Ecto neural progenitor cell (in vitro differentiated cells): ENCODE measurements at places on chromosomes 6 and 20.

DNA sequence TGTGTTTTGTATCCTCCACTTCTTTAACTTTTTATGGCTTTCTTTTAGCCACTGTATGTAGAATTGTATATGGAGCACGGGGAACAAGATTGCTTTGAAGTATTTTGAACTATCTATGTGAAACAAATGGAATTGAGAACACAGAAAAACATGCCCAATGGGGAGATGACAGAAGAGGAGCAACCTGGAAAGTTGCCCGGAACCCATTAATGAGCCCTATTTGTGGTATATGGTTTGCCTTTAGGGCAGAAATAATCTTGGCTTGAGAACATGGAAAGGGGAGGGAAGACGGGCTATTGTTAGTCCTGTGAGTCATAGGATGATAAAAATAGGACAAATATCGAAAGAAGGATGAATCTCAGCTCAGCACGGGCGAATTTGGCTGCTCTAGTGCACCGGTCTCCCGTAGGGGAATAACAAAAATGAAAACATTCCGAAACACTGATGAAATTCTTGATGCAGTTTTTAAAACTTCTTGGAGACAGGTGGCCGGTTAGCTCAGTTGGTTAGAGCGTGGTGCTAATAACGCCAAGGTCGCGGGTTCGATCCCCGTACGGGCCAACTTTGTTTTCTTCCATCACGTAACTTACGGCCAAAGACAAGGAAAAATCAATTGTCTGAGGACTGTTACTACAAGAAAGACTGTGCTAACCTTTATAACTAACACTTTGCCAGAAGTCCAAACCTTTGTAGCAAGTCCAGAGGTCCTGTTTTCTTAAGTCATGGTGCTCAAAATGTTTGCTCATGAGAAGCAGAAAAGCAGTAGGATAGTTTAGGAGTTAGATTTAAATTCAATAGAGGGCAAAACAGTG, 15.7 kb downstream of the HMGN4 start:
- DNase-seq: peak; percentile 87

- DNase-seq: no peak
These were observed 114.3 kb upstream of the GGTLC1 start for GRCh38 chr20:24102749-24103333.

GRCh38 chr6:145551164-145551563, 184.2 kb downstream of the EPM2A start:
- DNase-seq: no peak

DNA sequence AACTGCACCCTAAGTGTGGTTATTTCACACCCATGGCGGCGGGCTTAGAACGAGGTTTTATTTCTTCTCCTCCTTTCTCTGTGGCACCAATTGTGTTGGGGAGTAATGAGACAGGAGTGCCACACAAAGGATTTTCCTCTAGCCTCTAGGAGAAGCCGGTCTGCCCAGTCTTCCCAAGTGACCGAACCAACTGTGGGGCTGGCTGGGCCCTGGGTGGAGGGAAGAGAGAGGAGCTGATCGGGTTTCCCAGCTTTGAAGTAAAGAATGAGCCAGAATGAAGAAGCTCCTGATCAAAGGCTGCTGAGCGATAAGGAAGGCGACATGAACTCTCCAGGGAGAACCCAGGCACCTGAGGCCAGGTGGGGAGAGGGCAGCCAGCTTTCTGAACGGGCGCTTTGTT, 616.0 kb upstream of the BTBD3 start:
- DNase-seq: no peak

DNA sequence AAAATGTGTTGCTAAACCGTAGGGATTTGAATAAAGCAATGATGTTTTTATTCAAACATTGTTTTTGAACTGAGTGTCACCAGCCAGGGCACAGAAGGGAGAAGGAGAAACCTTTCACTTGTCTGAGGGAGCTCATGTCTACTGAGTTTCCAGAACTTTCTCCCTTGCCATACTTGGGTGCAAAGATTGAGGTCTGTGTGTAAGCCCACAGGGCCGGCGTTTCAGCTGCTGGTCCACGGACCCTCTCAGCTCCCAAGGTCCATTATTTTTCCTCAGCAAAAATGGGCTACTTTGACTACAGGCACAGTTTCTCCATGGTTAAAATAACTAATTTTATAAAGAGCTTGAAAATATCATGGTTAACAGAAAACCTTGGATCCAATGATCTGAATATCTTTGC, 32.6 kb downstream of the PSMG4 start:
- no peak for DNase-seq

GRCh38 chr6:6148192-6148815, 141.6 kb upstream of the NRN1 start:
- DNase-seq: no peak

GRCh38 chr6:148878683-148879082, 131.9 kb downstream of the UST start:
- no peak for DNase-seq

DNA sequence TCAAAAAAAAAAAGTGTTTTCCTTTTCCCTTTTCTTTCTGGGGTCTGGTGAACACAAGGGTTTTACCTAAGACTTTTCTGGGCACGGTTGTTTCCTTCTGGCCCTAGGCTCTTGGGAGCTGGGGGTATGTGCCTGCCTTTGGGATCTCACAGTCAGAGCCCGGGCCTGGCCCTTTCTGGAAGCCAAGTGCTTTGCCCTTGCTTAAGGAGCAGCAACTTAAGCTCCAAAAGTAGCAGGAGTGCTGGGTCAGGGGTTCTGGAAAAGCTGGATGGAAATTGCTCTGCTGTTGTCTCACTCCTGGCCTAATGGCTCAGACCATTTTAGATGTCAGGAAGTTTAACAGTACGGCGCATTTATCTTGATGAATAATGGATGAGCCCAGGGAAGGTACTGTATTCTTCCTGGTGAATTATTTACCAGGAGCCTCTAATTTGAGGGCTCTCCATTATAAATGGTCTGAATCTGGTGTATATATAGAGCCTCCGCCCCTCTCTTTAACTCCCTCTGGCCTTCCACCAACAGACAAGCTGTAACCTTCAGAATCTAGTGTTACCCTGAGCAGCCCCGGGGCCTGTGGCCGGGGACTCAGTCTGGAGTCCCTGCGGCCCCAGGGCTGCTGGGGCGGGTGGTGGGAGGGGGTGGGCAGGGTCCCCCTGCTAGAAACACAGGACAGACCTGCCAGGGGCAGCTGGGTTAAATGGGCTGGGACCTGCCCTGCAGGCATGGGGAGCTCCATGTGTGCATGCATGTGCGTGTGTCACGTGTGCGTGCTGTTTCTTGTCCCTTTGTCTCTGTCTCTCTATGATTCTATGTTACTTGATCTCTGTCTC, 37.5 kb downstream of the PTK7 start:
- DNase-seq: no peak

DNA sequence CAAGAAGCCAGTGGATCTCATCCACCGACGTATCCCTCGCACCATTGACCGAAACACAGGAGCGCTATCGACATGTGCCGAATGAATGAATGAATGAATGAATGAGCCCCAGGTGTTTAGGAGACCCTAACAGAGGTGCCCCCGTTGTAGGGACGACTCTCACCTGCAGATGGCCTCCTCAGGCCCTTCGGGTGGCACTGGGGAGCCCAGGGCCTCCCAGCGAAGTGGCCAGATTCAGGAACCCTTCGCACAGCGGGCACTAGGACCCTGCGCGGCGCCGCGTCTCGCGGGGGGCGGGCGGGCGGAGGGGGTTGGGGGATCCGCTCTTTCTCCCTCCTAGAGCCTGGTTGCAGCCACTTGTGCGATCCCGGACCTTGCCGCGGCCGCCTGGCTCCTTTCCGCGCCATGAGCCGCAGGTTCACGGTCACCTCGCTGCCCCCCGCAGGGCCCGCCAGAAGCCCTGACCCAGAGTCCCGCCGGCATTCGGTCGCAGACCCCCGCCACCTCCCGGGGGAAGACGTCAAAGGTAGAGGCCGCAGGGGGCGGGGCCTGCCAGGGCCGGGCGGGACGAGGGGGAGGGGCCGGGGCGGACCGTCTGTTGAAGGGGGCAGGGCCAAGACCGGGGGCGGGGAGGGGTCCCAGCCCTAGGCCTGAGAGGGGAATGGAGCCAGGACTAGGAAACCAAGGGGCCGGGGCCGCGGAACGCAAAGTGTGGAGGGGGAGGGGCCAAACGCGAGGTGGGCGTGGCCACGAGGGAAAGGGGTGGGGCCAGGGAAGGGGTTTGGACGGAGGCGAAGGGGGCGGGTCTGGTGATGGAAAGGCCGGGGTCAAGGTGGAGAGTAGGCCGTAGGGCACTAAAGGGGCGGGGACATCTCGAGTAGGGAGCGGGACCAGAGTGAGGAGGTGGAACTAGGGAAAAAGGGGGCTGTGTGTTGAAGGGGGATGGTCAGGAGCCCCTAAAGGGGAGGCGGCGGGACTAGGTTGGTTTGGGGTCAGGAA, 7.4 kb upstream of the SLC12A5 start:
- peak; percentile 98 for DNase-seq

DNA sequence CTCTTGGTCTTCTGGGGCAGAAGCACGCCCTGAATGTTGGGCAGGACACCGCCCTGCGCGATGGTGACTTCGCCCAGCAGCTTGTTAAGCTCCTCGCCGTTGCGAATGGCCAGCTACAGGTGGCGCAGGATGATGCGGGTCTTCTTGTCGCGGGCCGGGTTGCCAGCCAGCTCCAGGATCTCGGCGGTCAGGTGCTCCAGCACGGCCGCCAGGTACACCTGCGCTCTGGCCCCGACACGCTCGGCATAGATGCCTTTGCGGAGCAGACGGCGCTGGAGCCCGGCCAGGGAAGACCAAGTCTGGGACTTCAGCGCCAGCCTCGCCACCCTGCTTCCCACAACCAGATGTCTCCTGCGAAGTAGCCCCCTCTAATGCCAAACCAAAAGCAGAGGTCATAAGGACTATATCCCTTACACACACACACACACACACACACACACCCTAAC, 8.0 kb upstream of the SLC17A3 start:
- peak; percentile 61 for DNase-seq

GRCh38 chr6:121354764-121355163, 20.5 kb upstream of the TBC1D32 start:
- no peak for DNase-seq

DNA sequence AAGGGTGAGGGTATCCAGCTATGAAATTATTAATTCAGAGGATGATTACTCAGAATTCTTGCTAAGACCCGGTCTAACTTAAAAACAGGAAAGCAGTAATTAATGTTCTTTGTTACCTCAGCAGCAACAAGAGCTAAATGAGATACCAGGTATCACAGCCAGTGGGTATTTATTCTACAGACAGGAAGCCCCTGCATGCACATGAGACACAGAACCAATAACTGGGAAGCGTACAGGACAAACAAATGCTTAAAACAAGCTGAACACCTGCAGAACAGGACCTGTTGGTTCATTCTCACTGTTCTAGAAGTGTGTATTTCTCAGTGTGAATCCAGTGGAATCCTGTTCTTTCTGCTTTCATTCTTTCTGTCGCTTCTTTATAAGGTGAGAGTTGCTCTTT, 30.9 kb downstream of the SCML4 start:
- DNase-seq: no peak

DNA sequence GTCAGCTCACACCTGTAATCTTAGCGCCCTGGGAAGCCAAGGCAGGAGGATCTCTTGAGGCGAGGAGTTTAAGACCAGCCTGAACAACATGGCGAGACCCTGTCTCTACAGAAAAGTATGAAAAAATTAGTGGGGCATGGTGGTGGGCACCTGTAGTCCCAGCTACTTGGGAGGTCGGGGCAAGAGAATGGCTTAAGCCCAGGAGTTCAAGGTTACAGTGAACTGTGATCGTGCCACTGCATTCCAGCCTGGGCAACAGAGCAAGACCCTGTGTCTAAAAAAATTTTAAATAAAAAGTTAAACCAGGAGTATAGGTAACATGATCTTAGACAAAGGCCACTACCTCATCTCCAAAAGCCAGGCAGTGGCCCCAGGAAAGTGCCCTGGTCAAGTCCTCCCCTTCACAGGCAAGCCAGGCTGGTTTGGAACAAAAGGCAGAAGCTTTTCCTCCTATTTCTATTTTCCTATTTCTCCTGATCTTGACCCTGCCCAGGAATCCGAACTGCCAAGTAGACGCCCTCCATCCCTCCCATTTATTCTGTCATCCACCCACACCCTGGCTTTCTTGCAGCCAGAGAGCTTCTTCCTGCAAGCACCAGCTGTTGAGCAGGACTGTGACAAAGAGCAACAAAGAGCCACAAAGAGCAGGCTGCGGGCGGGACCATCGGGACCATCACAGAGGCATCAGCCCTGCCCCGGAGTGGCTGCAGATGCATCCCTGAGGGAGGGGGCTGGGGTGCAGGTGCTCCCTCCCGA, 149.9 kb upstream of the AFDN start:
- DNase-seq: no peak

DNA sequence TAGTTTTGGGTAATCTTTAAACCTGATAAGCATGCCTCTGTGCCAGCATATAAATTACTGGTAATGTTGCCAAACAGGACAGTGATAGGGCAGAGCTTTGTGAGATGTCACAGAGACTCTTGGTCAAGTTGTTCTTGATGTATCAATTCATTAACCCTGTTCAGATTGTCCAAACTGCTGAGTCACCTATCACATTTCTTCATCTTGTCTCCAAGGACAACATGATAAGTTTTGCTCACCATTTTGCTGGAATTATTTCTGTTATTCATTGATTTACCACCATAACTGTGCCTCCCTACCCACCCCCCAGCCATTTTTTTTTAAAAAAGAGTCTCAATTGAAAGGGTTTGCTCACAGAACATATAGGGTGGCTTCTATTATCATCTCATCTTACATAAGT, 19.5 kb upstream of the GMNN start:
- no peak for DNase-seq

- no peak for DNase-seq
These were observed 92.7 kb downstream of the L3MBTL3 start for GRCh38 chr6:130111031-130111430.

GRCh38 chr20:19734811-19735210, 23.2 kb upstream of the RIN2 start:
- DNase-seq: peak; percentile 9

- DNase-seq: no peak
These were observed 46.5 kb downstream of the ADTRP start for GRCh38 chr6:11732036-11732631.

DNA sequence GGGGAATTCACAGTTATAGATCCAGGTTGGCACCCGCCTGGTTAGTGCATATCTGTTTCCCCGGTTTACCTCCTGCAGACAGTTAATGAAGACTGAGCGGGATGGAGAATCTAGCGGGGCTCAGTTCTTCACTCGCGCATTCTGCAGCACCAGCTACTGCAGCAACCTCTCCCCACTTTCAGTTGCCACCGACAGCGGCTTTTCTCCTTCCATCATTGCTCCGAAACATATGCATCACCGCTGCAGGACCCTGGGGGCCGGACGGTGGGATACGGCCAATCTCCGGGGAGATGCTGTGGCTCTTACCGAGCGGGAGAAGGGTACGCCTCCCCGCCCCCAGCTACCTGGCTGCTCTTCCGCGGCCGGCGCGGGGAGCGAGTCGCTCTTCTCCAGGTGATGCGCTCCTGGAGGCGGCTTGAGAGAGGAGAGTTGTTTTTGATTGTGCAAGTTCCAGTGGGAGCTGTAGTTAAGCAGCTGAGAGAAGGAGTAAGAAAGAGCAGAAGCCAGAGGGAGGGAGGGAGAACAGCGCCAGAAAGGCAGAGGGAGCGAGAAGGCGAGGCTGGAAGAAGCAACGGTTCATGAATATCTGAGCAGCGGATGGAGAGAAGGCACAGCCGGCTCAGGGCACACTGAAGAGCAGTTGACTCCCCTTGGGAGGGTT, at the start of gene SGK1:
TSS of gene SGK1 (minus strand) at position 642 of the 661 bp plus-strand sequence. CDS start 652 bp downstream, outside the sequence.
- peak; percentile 63 for DNase-seq

GRCh38 chr6:35368038-35368887, 25.9 kb downstream of the PPARD start:
- no peak for DNase-seq

GRCh38 chr6:29424575-29424974, 9.8 kb downstream of the OR12D1 start:
- DNase-seq: no peak

GRCh38 chr6:75551367-75551952, 50.2 kb upstream of the SENP6 start:
- no peak for DNase-seq

GRCh38 chr20:19074828-19075516, 137.5 kb upstream of the SLC24A3 start:
- DNase-seq: peak; percentile 31
